CD8-positive, alpha-beta memory T cell (primary cell): ENCODE measurements at places on chromosomes 6 and 20.

DNA sequence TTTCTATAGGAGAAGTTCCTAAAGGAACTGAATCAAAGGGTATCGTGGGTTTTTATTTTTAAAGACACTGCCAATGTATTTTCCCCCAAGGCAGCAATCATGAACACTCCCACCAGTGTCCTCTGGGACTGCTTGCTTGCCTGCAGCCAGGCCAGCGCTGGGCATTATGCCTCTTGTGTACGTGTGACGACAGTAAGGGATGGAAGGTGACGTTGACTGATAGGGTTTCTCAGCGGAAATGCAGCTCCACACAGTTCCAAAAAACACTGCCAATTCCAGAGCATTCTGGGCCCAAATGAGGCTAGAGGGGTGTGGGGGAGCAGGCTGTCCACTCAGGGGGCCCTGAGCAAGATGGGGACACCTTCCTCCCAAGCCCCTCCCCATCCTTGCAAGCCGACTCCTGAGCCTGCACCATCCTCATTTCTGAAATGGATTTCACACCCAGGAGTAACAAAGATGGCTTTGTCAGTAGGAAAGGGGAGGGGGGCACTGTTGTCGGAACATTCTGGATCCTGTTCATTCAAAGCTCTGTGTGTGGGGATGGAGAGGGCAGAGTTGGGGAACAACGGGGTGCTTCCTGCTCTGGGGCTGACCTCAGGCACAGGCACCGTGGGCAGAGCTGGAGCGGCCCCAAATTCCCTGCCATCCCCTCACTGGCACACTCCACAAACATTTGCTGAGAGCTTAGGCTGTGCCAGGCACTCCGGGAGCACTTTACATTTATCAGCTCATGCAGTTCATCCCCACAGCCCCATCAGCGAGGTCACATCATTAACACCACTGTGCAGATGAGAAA, 20.0 kb downstream of the PREX1 start:
- no peak for DNase-seq

DNA sequence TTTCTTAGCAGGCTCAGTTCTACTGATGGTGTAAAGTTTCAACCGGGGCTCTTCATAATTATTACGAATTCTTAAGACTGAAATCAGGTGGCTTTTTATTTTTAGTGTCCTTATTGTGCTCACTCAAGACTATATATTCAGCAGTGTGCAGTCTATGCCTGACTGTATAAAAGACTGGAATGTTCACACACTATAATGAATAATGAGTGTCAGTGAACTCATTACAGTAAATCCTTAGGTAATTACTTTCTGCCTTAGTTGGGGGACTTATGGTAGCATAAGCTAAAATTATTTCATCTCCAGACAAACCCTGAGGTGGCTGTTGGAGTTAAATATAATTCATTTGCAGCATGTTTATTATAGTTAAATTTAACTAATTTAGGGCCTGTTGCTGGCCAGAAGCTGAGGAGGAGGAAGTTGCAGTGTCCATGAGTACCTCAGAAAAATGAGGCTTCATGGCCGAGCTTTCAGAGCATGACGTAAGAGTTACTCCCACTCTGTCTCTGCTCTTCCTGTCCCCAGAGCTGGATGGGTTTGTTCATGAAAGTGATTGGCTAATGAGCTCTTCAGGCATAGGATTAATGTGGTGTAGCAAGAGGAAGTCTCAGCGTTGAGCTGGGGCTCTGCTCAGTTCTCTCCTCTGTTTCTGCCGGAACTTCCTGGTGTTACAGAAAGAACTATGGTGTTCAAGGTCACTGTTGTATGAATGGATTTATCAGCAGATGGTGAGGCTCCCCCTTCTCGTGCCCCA, 335.7 kb downstream of the NRN1 start:
- DNase-seq, result peak; percentile 37

DNA sequence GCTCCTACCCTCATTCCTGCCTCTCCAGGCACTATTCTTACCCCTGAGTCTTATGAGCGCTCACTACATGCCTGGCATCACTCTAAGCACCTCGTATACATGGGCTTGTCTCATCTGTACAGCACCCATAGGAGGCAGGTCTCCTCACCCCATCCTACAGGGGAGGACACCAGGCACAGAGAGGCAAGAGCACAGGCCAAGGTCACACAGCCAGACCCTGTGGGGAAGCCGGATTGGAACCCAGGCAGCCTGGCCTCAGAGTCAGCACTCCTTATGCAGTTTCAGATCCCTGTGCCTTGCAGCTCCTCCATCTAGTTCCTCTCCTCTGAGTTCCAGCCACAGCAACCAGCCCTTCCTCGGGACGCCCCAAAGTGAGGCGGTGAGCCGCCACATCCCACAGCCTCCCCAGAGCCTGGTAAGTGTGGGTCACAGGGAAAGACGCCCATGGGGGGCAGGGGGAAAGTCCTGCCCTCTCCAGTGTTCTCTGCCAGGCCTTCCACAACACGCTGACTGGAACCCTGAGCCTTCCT, 103.3 kb downstream of the NFATC2 start:
- no peak for DNase-seq

- DNase-seq, result no peak
Observed at GRCh38 chr20:38543014-38543906, 37.7 kb upstream of the ADIG start.

- no peak for DNase-seq
Observed at GRCh38 chr20:54102543-54102942, 32.1 kb upstream of the BCAS1 start.

DNA sequence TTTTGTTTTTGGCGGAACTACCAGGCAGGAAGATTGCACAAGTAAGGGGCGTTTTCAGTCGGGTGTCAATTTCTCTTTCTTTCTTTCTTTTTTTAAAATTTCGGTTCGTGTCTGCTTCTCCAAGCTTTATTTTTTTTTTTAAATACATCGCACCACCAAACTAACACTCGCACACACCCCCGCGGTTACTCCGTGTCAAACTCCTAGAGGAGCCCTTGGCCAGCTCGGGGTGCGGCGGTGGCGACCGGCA, 338 bp downstream of the UTRN start:
- DNase-seq, result peak; percentile 21

DNA sequence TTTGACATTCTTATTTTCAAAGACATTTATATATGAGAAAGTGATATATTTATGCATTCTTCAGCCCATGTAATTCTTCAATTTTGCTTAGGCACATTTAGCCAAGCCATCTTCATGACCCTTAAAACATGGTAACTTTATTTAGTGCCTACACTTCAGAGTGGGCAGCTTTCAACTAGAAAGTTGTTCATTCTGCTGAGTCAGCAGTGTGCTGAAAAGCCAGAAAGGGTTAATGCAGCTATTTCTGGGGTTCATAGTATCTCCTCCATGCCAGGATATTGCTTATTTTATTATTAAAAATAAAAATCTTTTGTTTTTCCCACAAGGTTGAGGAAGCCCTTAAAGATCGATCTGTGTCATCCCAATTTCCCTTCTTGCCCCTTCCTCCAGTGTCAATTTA, 79.2 kb downstream of the EDN1 start:
- no peak for DNase-seq

GRCh38 chr6:13355999-13356785, 27.9 kb upstream of the TBC1D7 start:
- peak; percentile 57 for DNase-seq

- no peak for DNase-seq
Observed at GRCh38 chr20:460707-461106, 1.6 kb downstream of the TBC1D20 start.

DNA sequence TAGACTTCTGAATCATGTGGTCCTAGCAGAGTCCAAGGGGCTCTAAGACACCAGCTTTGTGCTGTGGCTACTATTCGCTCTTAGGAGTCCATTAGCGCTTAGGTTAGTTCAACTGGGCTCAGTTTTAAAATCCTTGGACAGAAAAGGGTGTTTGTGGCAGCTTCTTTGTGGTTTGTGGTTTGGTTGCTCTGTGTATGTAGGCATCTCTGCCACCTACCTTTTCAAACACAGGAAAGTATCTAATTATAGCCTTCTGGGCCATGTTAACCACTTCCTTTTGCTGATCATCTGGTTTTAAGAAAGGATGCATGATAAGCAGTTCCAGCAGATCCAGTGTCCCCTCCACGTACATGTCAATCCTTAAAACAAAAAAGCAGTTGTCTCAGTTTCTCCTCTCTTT, 10.8 kb downstream of the GSTA4 start:
- peak; percentile 67 for DNase-seq

DNA sequence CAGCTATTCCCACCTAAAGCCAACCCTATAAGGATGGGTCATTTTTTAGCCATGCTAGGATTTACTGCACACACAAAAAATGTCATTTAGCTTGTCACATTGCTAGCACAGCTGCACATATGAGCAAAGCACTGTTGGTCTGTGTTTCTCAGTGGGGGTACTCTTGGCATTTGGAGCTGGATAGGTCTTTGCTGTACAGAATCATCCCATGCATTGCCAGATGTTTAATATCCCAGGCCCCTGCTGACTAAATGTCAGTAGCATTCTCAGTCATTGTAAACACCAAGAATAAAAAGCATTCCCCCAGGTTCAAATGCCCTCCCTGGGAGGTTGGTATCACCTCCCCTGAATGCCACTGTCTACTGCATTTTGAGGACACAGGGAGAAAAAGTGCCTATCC, 14.6 kb upstream of the LTV1 start:
- DNase-seq, result no peak

GRCh38 chr20:5539691-5540090, 210.5 kb upstream of the SHLD1 start:
- DNase-seq, result no peak
